Gastroesophageal sphincter (tissue), 4 donors: ENCODE measurements at places on chromosomes 1 and 21.

- no peaks in the 10 kb centered on the region for H3K27me3 ChIP-seq
- ATAC-seq: peak; percentile 70
Observed at GRCh38 chr21:33799378-33800090, 116.1 kb downstream of the ATP5PO start.

DNA sequence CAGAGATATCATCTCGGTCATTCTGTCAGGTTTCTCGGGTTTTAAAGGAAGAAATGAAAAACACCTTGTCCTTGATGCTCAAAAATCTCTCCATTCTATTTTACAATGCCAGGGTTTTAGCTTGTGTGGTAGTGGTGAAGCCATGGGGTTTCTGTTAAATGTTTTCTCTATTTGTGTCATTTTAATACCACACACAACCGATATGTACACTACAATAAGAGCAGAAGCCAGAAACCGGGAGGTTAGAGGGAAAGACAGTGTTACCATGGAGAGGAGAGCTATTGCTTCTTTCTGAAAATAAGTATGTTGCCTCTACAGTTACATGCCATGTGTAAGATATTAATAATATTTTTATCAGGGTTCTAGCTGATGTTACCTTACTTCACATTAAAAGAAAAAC is 2.8 kb downstream of the SLC35D1 start:
- ATAC-seq: no peak
- no peaks in the 10 kb centered on the region for H3K4me1 ChIP-seq
- peaks cover 43% of the 10 kb centered on the region for H3K36me3 ChIP-seq
- H3K4me3 ChIP-seq: no peak overlapping the region
- H3K27ac ChIP-seq: no peak overlapping the region

DNA sequence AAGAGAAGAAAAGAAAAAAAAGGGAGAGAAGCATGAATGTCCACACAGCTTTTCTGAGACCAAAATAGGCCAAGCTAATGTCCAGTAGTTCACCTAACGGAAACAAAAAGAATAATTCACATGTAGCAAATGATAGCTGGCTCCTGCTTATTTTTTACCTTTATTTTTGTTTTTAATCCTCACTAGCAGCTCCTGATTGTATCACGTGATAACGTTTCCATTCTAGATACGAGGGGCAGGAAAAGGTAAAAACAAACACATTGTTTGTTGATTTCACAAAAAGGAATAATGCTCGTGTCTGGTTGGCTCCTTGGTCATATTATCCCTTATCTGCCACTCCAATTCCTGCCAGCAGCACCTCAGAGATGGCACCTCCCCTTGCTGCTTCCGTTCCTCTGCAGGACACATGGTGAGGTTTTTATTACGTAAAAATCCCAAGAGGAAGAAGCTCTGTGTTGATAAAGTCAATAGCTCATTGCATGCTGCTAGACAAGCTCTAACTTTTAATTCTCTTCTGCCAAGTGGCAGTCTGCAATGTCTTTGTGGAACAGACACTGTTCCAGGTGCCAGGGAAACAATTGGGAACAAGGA is 201.7 kb downstream of the CRB1 start:
- H3K4me1 ChIP-seq: no peaks in the 10 kb centered on the region
- ATAC-seq: no peak
- H3K27me3 ChIP-seq: no peaks in the 10 kb centered on the region
- no peaks in the 10 kb centered on the region for H3K36me3 ChIP-seq
- no peak overlapping the region for H3K4me3 ChIP-seq
- no peak overlapping the region for H3K27ac ChIP-seq

DNA sequence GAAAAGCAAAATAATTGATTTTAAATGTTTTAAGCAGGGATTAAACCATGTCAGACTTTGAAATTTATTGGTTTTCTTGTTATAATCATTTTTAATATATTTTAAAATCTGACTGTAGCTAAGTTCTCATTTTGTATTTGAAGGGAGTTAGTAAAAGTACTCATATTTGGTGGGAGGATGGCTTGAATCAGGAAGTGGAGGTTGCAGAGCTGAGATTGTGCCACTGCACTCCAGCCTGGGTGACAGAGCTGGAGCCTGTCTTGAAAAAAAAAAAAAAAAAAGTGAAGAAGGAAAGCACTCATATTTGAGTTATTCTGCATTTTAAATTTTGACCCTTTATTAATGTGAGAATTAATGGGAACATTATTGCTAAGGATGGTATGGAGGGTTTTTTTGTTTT is 106.0 kb downstream of the RABGAP1L start:
- no peaks in the 10 kb centered on the region for H3K36me3 ChIP-seq
- peaks cover 8% of the 10 kb centered on the region for H3K4me1 ChIP-seq
- no peaks in the 10 kb centered on the region for H3K27me3 ChIP-seq
- H3K4me3 ChIP-seq: no peak overlapping the region
- no peak overlapping the region for H3K27ac ChIP-seq
- no peak for ATAC-seq

GRCh38 chr1:236516929-236517704 is 6.7 kb upstream of the LGALS8 start:
- H3K27me3 ChIP-seq: no peaks in the 10 kb centered on the region
- ATAC-seq: no peak
- no peak overlapping the region for H3K4me3 ChIP-seq
- no peaks in the 10 kb centered on the region for H3K4me1 ChIP-seq
- H3K27ac ChIP-seq: no peak overlapping the region

GRCh38 chr1:17741052-17741451 is 14.1 kb upstream of the ACTL8 start:
- no peaks in the 10 kb centered on the region for H3K36me3 ChIP-seq
- no peak overlapping the region for H3K4me3 ChIP-seq
- no peak overlapping the region for H3K27ac ChIP-seq

- no peaks in the 10 kb centered on the region for H3K27me3 ChIP-seq
- ATAC-seq: no peak
- H3K36me3 ChIP-seq: no peaks in the 10 kb centered on the region
- H3K27ac ChIP-seq: no peak overlapping the region
Observed at GRCh38 chr1:245389873-245390272, 235.1 kb downstream of the KIF26B start.

GRCh38 chr1:13956393-13956792 is 256.4 kb downstream of the PRDM2 start:
- no peaks in the 10 kb centered on the region for H3K4me1 ChIP-seq
- no peak for ATAC-seq
- no peak overlapping the region for H3K27ac ChIP-seq
- H3K36me3 ChIP-seq: no peaks in the 10 kb centered on the region
- H3K4me3 ChIP-seq: no peak overlapping the region
- no peaks in the 10 kb centered on the region for H3K27me3 ChIP-seq

- H3K4me1 ChIP-seq: no peaks in the 10 kb centered on the region
- H3K4me3 ChIP-seq: no peak overlapping the region
- peaks cover 14% of the 10 kb centered on the region for H3K27me3 ChIP-seq
- no peak for ATAC-seq
- no peak overlapping the region for H3K27ac ChIP-seq
Observed at GRCh38 chr1:226322986-226323385, 14.0 kb upstream of the LIN9 start.

DNA sequence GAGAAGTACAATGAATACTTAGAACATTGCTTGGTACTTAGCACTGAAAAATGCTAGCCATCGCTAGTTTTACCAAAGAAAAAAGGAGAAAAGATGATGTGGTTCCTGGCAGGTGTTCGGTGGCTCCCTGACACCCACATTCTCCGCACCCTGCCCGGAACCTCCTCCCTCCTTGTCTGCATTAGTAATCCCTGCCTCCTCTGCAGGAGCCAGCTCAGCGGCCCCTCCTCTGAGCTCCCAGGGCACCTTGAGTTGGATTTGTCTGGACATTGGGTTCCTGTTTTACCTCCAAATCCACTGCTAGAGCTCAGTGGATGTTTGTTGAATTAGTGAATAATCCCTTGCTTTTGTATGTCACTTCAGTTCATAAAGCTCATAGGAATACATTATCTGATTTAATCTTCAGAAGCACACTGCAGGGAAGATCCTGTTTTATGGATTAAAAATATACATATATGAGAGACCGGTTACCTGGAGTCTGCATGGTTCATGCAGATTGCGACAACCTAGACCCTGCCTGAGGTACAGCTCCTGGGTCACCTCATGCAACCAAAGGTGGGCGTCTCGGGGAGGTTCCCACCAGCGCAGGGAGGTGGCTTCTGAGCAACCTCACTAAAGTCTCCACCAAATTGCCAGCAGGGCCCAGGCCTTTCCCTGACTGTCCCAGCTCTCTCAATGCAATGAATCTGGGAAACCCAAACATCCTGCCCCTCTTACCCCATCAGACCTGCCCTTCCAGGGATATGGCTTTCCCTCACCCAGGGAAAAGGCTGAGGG is 24.2 kb downstream of the PCAT6 start:
- ATAC-seq: no peak
- no peak overlapping the region for H3K4me3 ChIP-seq
- H3K36me3 ChIP-seq: no peaks in the 10 kb centered on the region
- H3K27ac ChIP-seq: no peak overlapping the region

DNA sequence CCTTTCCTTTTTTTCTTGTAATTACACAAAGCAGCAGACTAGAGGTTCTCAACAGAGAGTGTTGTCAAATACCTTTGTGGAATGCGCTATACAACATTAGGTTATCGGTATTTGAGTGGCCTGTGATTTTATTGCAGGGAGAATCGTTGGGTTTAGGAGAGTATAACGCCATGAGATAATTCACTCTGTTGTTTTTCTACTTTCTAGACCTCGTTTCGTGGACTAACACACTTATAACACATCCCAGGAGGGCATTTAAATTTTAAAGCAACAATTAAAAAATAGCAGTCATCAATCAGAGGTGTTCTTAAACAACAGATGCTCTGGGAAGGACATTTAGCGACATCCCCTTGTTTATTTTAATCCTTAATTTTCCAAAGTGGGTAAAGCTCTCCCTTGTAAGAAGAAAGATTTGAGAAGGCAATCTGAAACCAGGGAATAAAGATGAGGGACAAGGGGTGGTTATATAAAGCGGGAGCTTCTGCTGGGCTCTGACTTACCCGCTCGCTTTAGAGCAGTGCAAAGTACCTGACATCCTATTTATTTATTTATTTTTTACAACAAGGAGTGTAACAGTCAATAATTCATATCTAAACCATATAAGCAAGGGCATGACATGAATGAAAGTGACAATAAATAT is 4.9 kb downstream of the PBX1 start:
- no peak for ATAC-seq
- H3K4me1 ChIP-seq: peaks cover 4% of the 10 kb centered on the region
- H3K27me3 ChIP-seq: no peaks in the 10 kb centered on the region
- H3K4me3 ChIP-seq: peak overlapping the region; percentile 72

DNA sequence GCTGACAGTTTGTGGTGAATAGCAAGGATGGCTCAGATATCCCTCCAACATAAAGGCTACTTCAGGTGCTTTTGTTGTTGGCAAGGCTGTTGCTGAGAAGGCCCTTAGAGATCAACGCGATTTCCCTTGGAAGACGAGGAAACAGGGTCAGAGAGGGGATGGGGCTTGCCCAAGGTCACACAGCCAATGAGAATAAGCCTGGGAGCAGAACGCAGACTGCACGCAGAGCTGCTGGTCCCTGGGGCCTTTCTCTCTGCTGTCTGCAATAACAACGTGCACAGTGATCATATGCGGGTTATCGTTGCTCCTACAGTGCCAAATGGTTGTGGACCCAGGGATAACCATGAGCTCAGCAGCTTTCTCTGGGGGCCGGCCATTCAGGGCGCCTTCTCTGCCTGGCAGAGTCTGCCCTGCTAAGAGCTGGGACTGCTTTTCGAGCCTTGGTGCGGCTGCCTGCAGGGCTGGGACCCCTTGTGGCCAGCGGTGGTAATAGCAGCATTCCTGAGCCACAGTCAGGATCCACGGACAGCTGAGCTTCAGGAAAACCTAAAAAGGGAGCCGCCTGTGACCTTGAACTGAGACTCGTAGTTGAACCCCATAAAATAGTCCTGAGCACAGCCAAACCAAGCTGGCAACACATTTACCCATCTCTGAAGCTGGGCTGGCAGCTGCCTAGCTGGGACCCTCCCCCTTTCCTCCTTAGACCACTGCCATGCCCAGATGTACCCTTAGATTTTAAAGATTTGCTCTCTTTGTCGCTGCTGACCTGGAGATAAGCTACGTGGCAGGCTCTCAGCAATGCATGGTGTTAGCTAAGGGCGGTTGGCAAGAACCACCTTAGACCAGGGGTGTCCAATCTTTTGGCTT is 39.8 kb downstream of the HTR6 start:
- H3K27ac ChIP-seq: no peak overlapping the region
- no peak overlapping the region for H3K4me3 ChIP-seq
- H3K27me3 ChIP-seq: no peaks in the 10 kb centered on the region

- H3K4me3 ChIP-seq: peak overlapping the region; percentile 58
- peak; percentile 68 for ATAC-seq
- peaks cover 15% of the 10 kb centered on the region for H3K27me3 ChIP-seq
- H3K36me3 ChIP-seq: no peaks in the 10 kb centered on the region
Observed at GRCh38 chr21:45554477-45555175, 12.4 kb upstream of the SLC19A1 start.

DNA sequence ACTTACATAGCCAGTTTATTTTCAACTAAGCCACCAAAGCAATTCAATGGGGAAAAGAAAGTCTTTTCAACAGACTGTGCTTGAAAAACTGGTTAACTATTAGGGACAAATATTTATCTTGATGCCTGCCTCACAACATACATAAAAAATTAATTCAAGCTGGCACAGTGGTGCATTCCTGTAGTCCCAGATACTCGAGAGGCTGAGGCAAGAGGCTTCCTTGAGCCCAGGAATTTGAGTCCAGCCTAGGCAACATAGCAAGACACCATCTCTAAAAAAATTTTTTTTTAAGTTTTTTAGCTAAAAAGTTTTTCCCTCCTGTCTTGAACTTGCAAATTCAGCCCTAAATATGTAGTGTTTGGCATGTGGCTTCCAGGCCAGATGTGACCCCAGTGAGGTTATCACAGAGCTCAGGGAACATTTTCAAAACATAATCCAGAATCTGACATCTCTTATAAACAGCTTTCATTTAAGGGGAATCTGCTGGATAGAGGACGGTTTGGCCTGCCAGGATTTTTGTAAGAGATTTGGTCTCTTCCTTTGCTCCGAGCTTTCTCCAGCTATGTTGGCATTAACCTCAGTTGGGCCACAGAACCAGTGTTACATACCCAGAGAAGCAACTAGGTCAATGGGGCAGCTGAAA is 46.4 kb downstream of the COL6A1 start:
- H3K27me3 ChIP-seq: no peaks in the 10 kb centered on the region
- H3K4me1 ChIP-seq: peaks cover 59% of the 10 kb centered on the region
- ATAC-seq: peak; percentile 77
- H3K36me3 ChIP-seq: no peaks in the 10 kb centered on the region
- no peak overlapping the region for H3K4me3 ChIP-seq
